ENCODE measurements at places on chromosomes 2 and 18. TPM values are rescaled to one million over a fixed set of nuclear protein-coding genes. Genes with fewer than 3 reads are reported as not detected.

SCTR gene
- polyA plus RNA-seq, result 1.5 TPM

GRCh38 chr18:63440881-63441280, 18.6 kb upstream of the VPS4B start:
- no peak for DNase-seq

DNA sequence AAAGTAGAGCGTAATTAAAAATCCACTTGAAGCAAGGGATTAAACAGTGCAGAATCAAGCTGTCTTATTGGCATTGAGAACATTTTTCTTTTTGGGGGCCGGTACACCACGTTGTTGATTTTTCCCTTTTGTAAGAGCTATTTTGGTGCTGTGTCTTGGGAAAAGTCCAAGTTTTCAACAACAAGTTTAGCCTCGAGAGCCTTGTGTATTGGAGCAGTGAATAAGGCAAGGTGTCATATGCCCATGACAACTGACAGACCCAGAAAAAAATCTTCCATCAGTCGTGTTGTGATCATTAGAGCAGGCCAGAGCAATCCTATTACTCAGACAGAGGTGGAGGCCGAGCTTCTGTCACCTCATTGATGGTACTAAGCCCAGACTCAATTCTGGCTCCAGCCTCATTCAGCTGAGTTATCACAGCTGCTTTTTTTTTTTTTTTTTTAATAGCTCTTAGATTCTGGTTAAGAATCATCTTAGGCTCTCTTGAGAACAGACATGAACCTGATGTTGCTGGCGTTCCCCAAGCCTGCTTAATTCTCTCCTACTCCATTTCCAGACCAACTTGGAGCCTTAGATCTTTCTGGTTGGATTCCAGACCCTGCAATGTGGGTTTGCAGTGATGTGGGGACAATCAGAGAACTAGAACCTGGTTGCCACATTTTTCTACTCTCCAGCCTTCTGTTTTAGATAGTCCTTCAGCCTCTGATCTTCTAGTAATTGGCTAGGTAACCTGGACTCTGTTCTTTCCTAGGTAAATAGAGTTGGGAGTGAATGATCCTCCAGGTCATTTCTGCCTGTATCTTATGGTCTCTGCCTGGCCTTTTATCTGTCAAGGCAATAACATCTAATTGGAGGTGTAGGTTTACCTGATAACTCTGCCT, 43.1 kb downstream of the MOGAT1 start:
- no peak for DNase-seq

- no peak for DNase-seq
Observed at GRCh38 chr2:233849607-233850271, 4.6 kb downstream of the HJURP start.

GRCh38 chr18:27277554-27277953, 92.4 kb upstream of the CHST9 start:
- no peak for DNase-seq

KCTD18 gene
- polyA plus RNA-seq, result 10.3 TPM

GRCh38 chr18:79527656-79528315, 132.1 kb downstream of the NFATC1 start:
- no peak for DNase-seq

DNA sequence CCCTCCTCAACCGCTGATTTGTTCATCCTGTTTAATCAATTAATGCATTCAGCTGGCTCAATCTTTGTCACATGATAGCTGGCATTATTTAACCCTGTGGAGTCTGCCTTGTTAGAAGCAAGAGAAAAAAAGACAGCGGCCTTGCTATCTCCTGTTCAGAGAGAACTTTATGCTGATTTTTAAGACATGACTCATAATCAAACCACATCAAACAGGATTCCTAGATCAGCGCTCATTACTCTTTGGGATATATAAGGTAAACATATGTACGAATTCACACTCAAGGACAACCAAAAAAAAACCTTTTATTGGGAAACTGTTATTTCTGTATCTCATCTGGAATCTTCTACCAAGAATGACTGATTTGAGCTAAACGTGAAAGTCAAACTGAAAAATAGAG, 195.1 kb downstream of the C1D start:
- no peak for DNase-seq

DNA sequence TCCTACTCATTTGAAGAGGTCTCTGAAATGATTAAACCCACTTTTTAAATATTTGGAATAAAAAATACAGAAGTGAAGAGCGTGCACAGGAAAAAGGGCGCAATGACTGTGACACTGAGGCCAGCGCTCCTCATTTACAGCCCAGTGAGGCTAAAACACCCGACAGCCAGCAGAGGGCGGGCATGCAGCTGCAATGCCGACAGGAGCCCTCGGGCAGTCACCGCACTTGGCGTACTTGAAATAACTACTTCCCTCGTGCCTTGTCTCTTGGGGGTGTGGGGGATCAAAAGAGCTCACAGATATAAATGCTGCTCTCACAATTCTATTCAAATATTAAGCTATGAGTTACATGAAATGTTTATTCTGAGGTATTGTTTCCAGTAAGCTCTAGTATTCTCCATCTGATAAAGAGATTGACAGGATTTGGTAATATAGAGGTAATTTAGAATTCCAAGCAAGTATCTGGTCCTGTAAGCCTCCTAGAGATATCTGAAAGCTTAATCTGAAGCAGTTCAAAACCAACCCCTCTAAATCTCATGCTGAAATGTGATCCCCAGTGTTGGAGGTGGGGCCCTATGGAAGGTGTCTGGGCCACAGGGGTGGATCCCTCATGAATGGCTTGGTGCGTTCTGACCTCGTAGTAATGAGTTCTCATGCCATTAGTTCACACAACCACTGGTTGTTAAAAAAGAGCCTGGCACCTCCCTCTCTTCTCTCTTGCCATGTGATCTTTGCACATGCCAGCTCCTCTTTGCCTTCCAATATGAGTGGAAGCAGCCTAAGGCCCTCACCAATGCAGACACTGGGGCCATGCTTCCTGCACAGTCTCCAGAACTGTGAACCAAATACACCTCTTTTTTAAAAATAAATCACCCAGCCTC, 93.6 kb downstream of the ZAP70 start:
- DNase-seq, result peak; percentile 46

Data from forelimb muscle (tissue), 1 donor.